ENCODE measurements at places on chromosomes 1 and 21.

- DNase-seq, result no peak
These were observed 11.2 kb downstream of the LAPTM5 start for GRCh38 chr1:30746212-30747032.

DNA sequence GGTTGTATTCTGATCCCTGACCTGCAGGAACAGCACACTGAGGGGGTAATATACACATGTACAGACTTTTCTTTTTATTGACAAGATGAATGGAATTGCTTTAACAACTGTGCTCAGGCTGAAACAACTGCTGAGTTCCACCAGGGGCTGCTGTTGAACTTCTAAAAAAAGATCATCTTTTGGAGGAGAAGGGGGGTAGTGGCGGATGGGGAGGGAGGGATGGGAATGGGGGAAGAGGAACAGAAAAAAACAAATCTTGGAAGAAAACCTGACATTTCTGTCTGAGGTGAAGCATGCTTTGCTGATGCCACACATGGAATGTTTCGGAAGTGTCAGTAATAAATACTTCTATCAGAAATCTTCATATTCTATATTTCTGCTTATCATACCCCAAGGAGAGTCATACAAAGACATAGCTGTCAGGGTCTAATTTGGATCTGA lies 75.0 kb downstream of the RWDD3 start:
- DNase-seq, result no peak

- no peak for DNase-seq
These were observed 92.5 kb downstream of the LRRC40 start for GRCh38 chr1:70112838-70113237.

GRCh38 chr1:54460351-54460750 lies 54.2 kb upstream of the SSBP3 start:
- DNase-seq, result no peak

DNA sequence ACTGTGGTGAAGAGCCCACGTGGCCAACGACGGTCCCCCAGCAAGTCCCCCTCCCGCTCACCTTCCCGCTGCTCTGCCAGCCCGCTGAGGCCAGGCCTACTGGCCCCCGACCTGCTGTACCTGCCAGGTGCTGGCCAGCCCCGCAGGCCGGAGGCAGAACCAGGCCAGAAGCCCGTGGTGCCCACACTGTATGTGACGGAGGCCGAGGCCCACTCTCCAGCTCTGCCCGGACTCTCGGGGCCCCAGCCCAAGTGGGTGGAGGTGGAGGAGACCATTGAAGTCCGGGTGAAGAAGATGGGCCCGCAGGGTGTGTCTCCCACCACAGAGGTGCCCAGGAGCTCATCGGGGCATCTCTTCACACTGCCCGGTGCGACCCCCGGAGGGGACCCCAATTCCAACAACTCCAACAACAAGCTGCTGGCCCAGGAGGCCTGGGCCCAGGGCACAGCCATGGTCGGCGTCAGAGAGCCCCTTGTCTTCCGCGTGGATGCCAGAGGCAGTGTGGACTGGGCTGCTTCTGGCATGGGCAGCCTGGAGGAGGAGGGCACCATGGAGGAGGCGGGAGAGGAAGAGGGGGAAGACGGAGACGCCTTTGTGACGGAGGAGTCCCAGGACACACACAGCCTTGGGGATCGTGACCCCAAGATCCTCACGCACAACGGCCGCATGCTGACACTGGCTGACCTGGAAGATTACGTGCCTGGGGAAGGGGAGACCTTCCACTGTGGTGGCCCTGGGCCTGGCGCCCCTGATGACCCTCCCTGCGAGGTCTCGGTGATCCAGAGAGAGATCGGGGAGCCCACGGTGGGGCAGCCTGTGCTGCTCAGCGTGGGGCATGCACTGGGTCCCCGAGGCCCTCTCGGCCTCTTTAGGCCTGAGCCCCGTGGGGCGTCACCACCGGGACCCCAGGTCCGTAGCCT lies 46.8 kb downstream of the TRIM11 start:
- no peak for DNase-seq

DNA sequence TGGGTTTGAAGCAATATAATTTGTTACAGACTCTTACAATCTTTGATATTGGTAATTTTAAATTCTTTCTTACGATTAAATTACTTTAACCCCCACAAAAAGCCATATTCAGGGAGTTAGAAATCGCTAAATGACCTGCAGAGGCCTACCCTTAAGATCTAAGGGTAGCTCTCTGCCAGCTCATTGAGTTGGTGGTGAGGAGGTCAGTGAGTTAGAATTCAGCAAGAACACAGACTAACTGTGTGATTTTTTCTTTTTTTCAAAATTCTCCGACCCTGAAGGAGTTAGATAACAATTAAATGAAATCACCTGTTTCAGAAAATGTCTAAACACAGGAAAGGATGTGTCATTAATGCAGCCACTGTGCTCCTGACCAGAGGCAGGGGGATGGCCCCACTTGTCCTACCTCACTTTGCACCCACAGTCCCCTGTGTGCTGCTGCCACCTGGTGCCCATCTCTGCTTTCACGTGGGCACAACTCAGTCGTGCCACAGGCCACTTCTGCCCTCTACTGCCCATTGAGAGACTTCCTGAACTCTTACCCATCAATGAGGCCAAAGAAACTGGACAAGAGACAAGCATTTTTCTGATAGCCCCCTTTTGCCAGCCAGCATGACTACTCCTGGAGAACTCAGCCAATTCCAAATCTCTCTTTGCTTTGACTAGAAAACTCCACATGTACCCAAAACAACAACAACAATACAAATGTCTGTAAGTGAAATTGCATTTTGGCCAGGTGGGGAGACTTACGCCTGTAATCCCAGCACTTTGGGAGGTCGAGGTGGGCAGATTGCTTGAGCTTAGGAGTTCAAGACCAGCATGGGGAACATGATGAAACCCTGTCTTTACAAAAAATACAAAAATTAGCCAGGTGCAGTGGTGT lies 8.4 kb downstream of the CFAP45 start:
- DNase-seq, result peak; percentile 78

- peak; percentile 6 for DNase-seq
These were observed 36.0 kb downstream of the F5 start for GRCh38 chr1:169550294-169550693.

GRCh38 chr1:171841050-171841910 lies at the start of gene DNM3:
TSS of gene DNM3 (plus strand) at chr1:171841498. CDS start at chr1:171841657, 159 bp downstream.
- DNase-seq, result peak; percentile 82

DNA sequence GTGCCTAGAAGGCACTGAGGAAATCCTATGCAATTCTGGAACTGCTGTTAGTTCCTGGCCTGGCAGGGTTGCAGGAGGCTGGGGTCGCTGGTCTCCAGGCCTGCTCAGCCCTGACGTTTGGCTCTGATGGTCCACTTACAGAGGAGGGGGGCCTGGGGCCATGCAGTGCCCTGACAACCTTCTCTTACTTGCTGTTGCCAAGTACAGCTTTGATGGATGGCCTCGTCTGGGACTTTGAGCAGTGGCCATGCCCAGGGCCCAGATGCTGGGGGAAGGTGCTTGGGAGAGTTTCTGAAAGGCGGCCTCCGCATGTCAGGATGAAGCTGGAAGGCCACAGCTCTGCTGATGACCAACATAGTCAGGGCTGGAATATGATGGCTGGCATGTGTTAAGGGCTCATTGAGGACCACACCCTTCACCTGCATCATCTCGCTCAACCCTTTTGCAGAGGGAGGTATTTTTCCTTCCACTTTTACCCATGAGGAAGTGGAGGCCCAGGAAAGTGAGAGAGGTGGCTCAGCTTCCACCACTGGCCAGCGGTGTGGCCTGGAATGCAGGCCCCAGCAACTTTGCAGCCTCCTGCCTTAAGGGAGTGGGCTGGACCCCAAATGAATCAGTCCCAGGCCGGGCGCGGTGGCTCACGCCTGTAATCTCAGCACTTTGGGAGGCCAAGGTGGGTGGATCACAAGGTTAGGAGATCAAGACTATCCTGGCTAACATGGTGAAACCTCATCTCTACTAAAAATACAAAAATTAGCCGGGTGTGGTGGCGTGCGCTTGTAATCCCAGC lies 34.7 kb upstream of the LRRC3 start:
- no peak for DNase-seq

GRCh38 chr1:188056011-188056410 lies 1227.3 kb downstream of the PLA2G4A start:
- DNase-seq, result no peak

DNA sequence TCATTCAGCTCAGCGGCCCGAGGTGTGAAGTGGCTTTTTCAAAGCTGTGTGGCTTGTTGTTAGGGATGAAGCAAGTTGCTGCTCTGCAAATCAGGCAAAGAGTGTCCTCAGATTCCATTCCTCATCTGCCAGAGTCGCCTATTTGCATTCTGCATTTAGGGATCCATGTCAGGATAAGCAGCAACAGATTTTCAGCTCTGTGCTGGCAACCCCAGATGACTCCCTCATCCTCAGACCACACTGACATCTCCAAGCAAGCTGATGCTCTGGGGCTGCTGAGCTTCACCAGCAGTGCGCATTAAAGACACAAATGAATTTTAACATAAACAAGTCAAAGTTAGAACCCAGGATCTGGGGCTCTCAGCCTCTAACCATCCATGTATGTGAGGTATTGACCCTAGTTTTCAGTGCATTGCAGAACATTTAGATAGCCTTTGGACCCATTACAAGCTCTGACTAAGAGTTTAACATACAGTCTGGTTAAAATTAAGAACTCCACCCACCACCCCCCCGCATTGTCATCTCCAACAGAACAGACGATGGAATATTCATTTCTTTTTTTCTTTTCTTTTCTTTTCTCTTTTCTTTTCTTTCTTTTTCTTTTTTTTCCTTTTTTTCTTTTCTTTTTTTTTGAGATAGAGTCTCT lies 10.9 kb downstream of the CFAP107 start:
- DNase-seq, result no peak

DNA sequence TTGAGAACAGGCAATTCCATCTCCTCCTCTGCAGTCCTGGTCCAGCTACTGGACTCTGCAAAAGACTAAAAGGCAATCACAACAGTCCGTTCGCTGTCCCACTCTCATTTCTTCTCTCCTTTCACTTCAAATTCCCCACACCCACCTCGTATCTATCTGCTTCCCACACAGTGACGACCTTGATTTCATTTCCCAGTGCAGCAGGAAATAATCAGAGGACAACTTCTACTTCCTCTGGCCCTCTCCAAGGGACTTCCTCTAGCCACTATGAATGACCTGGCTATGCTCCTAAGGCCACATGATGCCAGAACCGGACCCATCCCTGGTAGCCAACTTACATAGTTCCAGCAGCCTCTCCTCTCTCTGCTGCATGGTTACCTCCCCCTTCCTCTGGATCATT lies 8.0 kb downstream of the NOL9 start:
- DNase-seq, result no peak

- DNase-seq, result no peak
These were observed 149.7 kb upstream of the JUN start for GRCh38 chr1:58933599-58933926.

GRCh38 chr1:159913451-159914192 lies 11.7 kb downstream of the TAGLN2 start:
- DNase-seq, result no peak

- no peak for DNase-seq
These were observed 83.8 kb upstream of the HOOK1 start for GRCh38 chr1:59730759-59731478.

DNA sequence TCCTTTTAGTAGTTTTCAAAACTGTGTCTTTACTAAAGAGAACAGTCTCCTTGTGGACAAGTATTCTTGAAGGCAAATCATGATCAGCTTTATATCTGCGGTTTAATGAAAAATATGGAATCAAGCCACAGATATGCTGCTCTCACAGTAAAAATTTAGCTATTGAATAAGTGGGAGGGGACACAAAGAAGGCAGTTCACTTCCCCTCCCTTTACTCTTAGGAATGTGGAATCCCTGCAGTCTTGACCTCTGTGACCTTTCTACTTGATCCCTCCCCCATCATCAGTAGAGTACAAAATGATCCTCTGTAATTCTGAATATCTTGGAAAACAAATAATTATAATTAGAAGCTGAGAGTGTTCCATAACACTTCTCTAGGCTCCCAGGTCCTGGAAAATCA lies 136.7 kb upstream of the HOOK1 start:
- no peak for DNase-seq

All from GM06990 (cell line).